ENCODE measurements at places on chromosomes 11 and 22. TPM values are rescaled to one million over a fixed set of nuclear protein-coding genes. Genes with fewer than 3 reads are reported as not detected.

PATE2 gene
- not detected for total RNA-seq

PTS gene
- 31.9 TPM for total RNA-seq

IL10RA gene
- 4.6 TPM for total RNA-seq

OR10A2 gene
- total RNA-seq = not detected

OR8A1 gene
- 1.4 TPM for total RNA-seq

DNA sequence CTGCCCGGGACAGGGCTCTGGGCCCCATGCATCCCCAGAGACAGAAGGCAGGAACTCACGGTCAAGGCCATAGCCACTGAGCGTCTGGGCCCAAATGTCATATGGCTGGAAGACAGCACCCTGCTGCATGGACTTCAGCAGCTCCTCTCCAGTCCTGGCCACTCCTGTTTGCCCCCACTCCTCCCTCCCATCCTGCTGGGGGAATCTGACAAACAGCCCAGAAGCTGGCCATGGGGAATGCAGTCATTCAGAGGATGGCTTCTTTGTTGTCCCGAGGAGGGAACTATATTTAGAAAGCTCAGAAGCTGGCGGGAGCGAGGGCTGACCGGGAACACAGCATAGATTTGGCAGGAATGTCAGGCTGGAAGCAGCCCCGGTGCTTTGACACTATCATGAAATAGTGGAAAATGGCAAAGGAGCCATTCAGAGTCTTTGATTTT is 35.0 kb downstream of the DKK3 start:
- no peak for DNase-seq

GRCh38 chr11:130999086-130999485 is 82.8 kb upstream of the SNX19 start:
- DNase-seq = no peak

DNA sequence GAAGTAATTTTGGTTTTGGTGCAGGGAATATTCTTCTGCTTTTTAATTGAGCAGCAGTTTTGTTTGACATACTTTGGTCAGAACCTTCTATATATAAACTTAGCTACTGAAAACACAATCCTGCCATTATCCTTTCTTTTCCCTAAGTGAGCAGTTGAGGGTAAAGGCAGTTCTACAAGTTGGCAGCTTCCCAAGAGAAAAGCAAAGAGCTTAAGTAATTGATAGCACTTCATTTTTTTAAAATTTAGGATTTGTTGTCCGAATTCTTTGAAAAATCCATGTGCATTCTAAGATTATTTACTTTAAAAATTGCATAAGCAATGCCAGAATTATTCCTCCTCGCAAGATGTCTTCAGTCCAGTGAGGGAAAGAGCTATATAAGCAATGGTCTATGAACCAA is 1394.1 kb downstream of the FAM181B start:
- DNase-seq = no peak

DNA sequence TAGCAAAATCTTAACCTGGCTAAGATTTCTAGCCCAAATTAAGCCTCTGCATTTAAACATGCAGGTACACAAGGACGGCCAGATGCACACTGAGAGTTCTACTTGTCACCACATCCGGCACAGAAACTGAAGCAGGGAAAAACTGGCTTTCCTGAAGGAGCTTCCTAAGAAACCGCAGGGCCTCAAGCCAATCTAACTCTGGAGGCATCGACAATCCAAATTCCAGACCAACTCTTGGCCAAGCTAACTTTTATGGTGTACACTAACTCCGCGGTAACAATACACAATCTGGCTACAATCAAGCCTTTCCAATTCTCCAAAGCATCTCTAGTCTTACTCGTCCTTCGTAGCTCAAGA is 1.2 kb downstream of the MSANTD2 start:
- DNase-seq = no peak
